OCI-LY7 (cell line): ENCODE measurements at places on chromosomes 1 and 21.
A peak's percentile ranks its signal among the peaks of the same experiment; 100 is the strongest.

- peak; percentile 97 for DNase-seq
Measured at GRCh38 chr1:1231400-1232207, at the start of gene SDF4. Gene SDF4, minus strand, starts transcription at chr1:1232001. Its CDS starts 3,229 bp downstream, at chr1:1228772.

GRCh38 chr1:186550832-186551231 is 89.9 kb upstream of the PDC start:
- no peak for DNase-seq

GRCh38 chr1:237570530-237570929 is 320.2 kb downstream of the ZP4 start:
- DNase-seq = no peak

DNA sequence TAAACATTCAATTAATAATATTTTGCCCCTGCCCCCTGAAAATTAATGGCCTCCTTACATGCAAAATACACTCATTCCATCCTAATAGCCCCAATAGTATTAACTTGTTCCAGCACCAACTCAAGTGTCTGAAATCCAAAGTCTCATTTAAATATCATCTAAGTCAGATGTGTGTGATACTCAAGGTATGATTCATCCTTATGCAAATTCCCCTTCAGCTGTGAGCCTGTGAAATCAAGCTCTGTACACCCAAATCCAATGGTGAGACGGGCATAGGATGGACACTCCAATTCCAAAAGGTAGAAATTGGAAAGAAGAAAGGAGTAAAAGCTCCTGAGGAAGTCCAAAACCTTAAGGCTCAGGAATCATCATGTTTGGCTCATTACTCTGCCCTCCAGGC is 83.5 kb downstream of the HHAT start:
- no peak for DNase-seq

DNA sequence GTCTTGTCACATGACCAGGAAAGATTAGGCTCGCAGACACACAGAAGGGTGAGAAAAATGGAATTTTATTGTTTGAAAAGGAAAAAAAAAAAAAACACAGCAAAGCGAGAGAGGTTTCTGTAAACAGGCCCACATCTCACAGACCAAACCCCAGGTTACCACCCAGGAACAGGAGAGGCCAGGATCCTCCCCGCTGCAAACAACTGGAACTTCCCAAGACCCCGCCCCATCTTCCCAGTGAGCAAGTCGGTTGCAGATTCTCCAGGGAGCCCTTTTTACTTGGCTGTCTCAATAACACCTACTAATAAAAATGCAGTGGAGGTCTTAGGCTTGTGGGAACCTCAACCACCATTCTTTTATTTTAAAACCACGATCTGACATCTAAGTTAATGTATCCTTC is 84.7 kb upstream of the ETS2 start:
- no peak for DNase-seq

DNA sequence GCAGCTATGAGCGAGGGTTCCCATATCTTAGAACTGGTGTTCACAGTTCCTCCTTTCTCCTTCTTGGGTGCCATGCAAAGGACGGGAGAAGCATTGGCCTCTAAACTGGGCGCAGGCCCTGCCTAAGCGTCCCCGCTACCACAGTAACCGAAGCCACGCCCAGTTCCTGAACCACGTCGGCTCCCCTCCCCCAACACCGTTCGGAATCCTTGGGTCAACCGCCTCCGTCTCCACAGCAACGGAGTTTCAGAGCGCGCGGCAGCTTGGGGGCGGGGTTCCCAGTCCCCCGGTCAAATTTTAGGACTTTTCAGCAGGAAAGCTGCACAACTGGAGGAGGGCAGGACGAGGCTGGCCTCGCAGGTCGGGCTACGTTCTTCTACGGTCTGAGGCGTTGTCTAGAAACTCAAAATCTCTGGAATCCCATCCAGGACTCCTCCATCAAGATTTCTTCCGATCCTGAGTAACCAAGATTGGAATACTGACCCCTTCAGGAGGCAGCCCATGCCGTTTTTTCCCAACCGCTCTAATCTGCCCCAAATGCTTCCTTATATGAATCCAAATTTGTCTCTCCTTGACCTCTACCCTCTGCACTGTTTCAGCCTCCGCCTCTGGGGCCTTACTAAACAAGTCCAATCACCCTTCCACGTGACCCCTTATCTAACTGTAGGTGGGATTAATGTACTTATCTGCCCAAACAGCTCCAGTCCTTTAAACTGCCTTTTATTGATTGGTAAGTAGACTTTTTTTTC is at the start of gene SPAG17:
Gene SPAG17, minus strand, starts transcription at position 145 of the 749 bp plus-strand sequence. Its CDS starts 71 bp downstream, at position 74.
- no peak for DNase-seq

DNA sequence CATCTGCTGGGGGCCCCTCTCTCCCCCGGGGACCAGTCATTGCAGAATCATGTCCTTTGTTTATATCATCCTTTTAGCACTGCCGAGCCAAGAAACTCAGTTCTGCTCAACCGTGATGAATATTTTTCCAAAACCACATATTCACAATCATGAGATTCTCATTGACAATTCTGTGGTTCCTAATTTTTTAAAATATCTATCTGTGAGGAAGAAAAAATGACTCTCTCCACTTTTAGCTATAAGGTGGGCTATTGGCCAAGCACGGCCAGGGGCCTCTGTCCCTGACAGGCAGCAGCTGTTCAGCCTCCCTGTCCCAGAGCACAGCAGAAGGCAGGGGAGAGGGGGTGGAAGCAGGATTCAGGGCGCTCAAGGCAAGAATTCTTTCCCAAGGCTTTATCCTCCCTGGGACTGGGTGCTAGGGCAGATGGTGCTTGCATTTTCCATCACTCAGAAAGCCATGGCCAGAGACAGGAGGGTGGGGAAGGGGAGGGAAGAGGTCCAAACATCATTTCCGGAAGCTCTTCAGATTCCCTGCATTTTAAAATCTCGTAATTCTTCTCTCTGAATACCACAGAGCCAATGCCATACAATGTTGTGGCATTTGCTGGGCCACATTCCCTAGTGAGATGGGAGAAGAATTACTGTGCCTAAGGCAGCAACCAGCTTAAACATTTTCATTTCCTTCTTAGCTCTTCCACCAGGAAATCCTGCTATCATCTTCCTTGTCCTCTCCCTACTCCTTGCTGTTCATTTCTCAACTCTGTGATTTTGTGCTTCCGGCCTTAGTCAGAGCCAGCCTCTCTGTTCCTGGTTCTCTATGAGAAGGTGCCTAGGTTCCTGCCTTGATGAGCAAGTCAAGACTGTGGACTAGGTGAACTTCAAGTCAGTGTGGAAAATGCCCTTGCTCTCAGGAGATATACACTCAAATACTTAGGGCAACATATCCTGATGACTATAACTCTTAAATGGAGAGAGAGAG is 60.3 kb downstream of the KCNJ6 start:
- no peak for DNase-seq
